Articular chondrocyte of knee joint (primary cell): ENCODE measurements at places on chromosomes 11 and 22. TPM values are rescaled to one million over a fixed set of nuclear protein-coding genes. Genes with fewer than 3 reads are reported as not detected.

Gene CHEK1
- 33.5 and 34.3 TPM in 2 replicates for total RNA-seq

Gene APOL1
- 29.0 and 33.4 TPM in 2 replicates for total RNA-seq

Gene TREH
- not detected in 2 replicates for total RNA-seq

Gene MCAM
- 24.2 and 44.5 TPM in 2 replicates for total RNA-seq

Gene OR51B6
- total RNA-seq, result not detected in 2 replicates

Gene SDF2L1
- 8.6 and 12.2 TPM in 2 replicates for total RNA-seq

Gene SERPIND1
- not detected in 2 replicates for total RNA-seq

Gene MN1
- total RNA-seq, result 13.9 and 14.7 TPM in 2 replicates

Gene TRAPPC4
- 33.6 and 56.3 TPM in 2 replicates for total RNA-seq

Gene POTEH
- total RNA-seq, result not detected in 2 replicates

Gene KDM4D
- total RNA-seq, result 1.0 and 1.1 TPM in 2 replicates

Gene TMA7B
- total RNA-seq, result not detected in 2 replicates

Gene KCNK4
- 0.11 TPM in 1 of 2 replicates, not detected in the other for total RNA-seq

Gene CCDC87
- total RNA-seq, result 0.76 and 0.78 TPM in 2 replicates

Gene TYR
- total RNA-seq, result not detected in 2 replicates

Gene METTL15
- 27.0 and 27.7 TPM in 2 replicates for total RNA-seq
